ENCODE measurements at places on chromosomes 1 and 21. TPM values are rescaled to one million over a fixed set of nuclear protein-coding genes. Genes with fewer than 3 reads are reported as not detected.

IGSF5 gene
- 2.5 TPM for total RNA-seq

CLEC20A gene
- not detected for total RNA-seq

RSPH1 gene
- total RNA-seq, result 0.42 TPM

GPR52 gene
- 1.7 TPM for total RNA-seq

OR6N1 gene
- total RNA-seq, result not detected

NSUN4 gene
- 21.0 TPM for total RNA-seq

SPRR2G gene
- not detected for total RNA-seq

LAMC2 gene
- total RNA-seq, result 9.9 TPM

PRR9 gene
- total RNA-seq, result not detected

RCSD1 gene
- total RNA-seq, result 0.76 TPM

CD247 gene
- total RNA-seq, result 0.36 TPM

RUNX1 gene
- total RNA-seq, result 41.2 TPM

TIAM1 gene
- total RNA-seq, result 54.6 TPM

MYBPH gene
- not detected for total RNA-seq

MYOG gene
- not detected for total RNA-seq

SDHB gene
- 43.3 TPM for total RNA-seq

TMPRSS2 gene
- total RNA-seq, result 1.3 TPM

SPRR2B gene
- not detected for total RNA-seq

TIMM17A gene
- 46.3 TPM for total RNA-seq

CR2 gene
- not detected for total RNA-seq

TRIM67 gene
- total RNA-seq, result 0.04 TPM

SAMD13 gene
- total RNA-seq, result 4.5 TPM

SDC3 gene
- 43.2 TPM for total RNA-seq

HCRTR1 gene
- 0.98 TPM for total RNA-seq

SLC25A34 gene
- total RNA-seq, result 6.6 TPM

FRRS1 gene
- 22.5 TPM for total RNA-seq

AJAP1 gene
- total RNA-seq, result 2.2 TPM

GNAT2 gene
- not detected for total RNA-seq

FMO2 gene
- not detected for total RNA-seq

CCDC30 gene
- total RNA-seq, result 7.5 TPM

S100B gene
- total RNA-seq, result 0.27 TPM

CFHR1 gene
- 0.45 TPM for total RNA-seq

SPRR2A gene
- total RNA-seq, result not detected

BRINP2 gene
- total RNA-seq, result 0.63 TPM

SETD4 gene
- 29.7 TPM for total RNA-seq

Measured in mesothelial cell of epicardium (in vitro differentiated cells).